ENCODE measurements at places on chromosomes 12 and 14.

GRCh38 chr12:55736780-55737580 lies 5.9 kb upstream of the GDF11 start:
- DNase-seq, result no peak

GRCh38 chr12:132500142-132500855 lies 10.3 kb downstream of the FBRSL1 start:
- DNase-seq, result no peak

DNA sequence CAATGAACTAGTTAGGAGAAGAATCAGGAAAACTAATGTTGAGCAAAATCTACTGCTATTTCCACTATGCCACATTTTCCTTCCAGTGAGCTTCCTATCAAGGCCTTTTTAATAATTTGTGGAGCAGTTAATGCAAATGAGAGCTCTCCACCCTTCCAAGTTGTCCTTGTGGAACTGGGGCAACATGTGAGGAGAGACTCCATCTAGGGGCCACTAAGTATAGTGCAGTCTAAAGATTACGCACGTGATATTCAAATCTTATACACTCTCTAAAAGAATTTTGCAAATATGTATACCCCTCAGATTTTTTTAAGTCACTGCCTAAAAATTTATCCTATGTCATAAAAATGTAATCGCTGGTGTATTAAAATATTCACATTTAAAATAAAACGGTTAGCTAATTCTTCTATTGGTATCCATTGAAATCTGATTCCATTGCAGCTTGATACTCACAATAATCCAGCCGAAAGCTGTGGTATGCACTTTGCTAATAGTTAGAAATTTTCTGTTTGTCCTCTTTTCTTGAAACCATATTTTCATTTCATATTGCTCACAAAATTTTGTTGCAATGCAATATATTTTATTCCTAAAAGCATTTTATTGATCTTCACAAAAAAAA lies 100.1 kb downstream of the PAH start:
- no peak for DNase-seq

DNA sequence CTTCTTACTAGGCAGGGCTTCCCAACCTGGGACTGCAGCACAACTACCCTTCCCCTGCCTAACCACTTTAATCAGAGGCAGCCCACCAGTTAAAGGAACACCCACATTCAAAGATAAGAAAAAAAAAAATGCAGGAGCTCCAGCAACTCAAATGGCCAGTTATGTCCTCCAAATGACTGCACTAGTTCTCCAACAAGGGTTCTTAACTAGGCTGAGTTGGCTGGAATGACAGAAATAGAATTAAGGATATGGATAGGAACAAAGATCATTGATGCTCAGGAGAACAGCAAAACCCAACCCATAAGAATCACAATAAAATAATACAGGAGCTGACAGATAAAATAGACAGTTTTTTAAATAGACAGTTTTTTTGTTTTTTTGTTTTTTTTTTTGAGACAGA lies 154.2 kb downstream of the PLCZ1 start:
- DNase-seq, result no peak

GRCh38 chr14:85853996-85854526 lies 324.1 kb downstream of the FLRT2 start:
- no peak for DNase-seq

DNA sequence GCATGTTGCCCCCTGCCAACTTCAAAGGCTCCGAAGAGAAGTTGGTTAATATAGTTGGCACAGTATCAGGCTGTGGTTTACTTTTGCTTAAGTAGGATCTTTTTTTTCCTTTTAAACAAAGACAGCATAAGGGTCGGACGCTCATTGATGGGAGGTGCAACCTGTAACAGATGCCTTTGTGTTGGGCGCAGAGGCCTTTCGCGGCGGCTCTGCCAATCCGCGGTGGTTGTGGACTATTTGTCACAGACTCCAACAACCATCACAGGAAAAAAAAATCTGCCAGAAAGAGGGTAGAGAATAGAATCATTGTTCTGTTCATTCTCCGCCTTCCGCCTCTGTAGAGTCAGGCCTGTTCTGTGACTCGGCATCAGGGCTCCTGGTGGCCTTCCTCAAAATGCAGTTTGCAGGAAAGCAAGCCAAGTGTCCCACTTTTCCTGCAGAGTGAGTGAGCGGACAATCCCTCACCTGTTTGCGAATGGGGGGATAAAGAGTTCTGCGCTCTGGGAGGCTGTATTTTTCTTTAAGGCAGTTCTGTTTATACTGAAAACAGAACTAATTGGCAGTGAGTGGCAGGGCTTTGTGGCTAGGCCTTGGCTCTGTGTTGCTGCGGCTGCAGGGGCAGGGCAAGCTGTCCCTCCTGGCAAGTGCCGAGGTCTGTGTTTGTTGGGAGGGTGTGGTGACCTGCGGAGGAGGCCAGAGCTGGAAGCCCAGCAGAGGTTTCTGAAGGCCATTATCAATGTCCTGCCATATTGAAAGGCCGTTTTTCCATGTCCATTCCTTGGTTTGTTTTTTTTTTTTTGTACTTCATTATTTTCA lies 83.0 kb upstream of the PIWIL1 start:
- no peak for DNase-seq

GRCh38 chr14:79656056-79656455 lies 555.2 kb downstream of the DIO2 start:
- no peak for DNase-seq

GRCh38 chr12:109642506-109643132 lies 69.0 kb downstream of the MVK start:
- DNase-seq, result no peak

GRCh38 chr14:31961896-31962295 lies 115.2 kb upstream of the ARHGAP5 start:
- no peak for DNase-seq

- no peak for DNase-seq
Observed at GRCh38 chr14:68664225-68664681, 128.6 kb downstream of the ZFP36L1 start.

GRCh38 chr14:69010648-69011047 lies 31.5 kb upstream of the ACTN1 start:
- DNase-seq, result no peak

DNA sequence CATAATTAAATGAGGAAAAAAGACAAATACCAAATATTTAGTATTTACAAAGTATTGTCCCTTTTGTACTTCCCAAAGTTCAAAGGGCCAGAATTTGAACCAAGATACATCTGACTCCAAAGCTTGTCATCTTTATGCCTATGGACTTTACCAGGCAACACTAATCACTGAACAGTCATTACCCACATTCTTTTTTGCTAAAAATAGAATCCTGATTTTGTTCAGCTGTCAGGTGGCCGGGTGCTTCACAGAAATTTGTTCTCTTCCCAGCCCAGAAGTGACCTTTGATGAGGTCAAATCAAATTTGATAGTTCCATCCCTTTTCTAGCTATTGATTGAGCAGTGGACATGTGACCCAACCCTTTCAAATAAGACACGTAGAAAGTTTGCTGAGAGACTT lies 121.6 kb downstream of the LLPH start:
- no peak for DNase-seq

GRCh38 chr12:76674669-76675315 lies 89.1 kb upstream of the ZDHHC17 start:
- no peak for DNase-seq

GRCh38 chr14:76510181-76510580 lies 134.2 kb downstream of the ESRRB start:
- no peak for DNase-seq

DNA sequence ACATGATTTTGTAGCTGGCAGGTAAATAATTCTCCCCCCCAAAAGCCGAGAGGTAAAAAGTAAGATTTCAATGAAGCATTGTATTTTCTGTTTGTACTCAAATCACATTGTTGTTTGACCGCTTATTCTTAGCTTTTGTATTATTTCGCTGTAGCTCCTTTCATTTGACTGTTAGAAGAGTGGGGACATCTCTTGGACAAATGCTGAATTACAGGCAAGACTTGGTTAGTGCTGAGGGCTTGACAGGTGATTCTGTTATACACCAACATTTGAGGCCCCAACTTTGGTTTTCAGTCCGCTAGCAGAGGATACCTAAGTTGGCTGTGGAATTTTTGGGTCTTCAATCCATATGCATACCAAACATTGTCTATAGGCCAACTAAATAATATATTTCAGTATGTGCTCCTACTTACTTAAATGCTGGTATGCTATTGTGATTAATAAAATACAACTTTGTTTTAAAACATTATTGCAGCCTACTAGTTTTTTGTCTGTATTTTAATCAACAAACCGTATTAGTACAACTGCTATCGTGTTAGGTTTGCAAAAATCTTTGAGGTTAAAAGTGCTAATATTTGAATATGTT lies 102.2 kb downstream of the ERC1 start:
- DNase-seq, result no peak
